Skeletal muscle cell (primary cell): ENCODE measurements at places on chromosomes 1 and 21.

GRCh38 chr1:162023181-162023546 lies 505 bp downstream of the OLFML2B start:
- DNase-seq: no peak

- no peak for DNase-seq
Measured at GRCh38 chr1:231507476-231508355, 20.8 kb upstream of the TSNAX start.

DNA sequence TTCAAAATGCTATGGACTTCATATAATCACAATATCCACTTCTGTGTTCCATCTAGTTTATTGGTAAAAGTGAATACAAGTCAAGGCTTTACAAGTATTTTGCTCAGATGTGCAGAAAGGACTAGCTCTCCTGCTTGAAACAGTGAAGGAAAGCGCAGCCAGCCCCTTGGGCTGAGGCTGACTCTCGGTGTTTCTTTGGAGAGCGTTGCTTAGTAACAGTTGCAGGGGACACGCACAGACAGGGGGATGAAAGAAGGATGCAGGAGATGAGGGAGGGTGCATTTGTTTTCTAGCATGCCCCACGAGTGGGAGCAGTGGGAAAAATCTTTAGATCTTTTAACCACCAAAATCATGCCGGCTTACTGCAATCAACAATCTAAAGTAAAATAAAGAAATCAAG lies 9.1 kb downstream of the PYCR2 start:
- DNase-seq: no peak

- DNase-seq: no peak
Measured at GRCh38 chr21:36888466-36888865, 78.0 kb downstream of the HLCS start.

DNA sequence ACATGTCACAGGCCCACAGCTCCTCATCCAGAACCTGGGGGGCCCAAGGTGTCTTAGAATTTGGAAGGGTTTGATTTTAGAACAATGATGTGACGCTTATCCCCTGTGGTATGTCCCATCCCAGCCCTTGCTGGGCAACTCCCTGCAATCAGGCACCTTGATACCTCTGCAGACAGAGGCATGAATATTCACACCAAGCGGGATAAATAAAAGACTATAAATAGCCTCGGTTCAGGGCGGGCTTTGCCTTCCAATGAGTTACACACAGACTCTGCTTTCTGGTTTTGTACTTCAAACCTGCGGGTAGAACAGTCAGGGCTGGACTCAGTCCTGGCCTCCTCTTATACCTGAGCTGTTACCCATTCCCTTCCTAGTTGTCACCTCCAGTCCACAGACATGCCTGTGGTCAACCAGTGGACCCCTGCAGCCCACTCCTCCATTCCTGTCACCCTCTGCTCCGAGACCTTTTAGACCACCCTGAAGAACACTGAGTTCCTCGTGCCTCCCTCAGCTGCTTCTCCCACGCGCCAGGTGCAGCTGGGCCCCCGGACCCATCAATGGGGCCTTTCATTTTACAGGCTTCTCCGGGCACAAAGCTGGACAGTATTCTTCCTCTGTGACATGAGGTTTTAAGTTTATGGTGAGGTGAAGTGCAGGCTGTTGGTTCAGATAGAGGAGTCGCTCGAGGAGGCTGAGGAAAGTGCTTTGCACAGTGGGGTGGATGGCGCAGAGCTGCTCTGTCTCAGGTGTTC lies 120.1 kb upstream of the TNR start:
- DNase-seq: no peak

- DNase-seq: no peak
Measured at GRCh38 chr1:36530261-36530660, 47.5 kb upstream of the CSF3R start.

DNA sequence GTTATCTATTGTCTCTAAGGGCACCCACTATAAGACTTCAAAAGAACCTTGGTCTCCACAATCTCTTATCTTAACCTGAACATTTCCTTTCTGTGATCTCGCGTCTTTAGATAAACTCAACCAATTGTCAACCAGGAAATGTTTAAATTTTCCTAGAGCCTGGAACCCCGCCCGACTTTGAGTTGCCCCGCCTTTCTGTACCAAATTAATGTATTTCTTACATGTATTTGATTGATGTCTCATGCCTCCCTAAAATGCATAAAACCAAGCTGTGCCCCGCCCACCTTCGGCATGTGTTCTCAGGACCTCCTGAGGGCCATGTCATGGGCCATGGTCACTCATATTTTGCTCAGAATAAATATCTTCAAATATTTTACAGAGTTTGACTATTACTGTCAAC lies 5.9 kb upstream of the CXADR start:
- no peak for DNase-seq

DNA sequence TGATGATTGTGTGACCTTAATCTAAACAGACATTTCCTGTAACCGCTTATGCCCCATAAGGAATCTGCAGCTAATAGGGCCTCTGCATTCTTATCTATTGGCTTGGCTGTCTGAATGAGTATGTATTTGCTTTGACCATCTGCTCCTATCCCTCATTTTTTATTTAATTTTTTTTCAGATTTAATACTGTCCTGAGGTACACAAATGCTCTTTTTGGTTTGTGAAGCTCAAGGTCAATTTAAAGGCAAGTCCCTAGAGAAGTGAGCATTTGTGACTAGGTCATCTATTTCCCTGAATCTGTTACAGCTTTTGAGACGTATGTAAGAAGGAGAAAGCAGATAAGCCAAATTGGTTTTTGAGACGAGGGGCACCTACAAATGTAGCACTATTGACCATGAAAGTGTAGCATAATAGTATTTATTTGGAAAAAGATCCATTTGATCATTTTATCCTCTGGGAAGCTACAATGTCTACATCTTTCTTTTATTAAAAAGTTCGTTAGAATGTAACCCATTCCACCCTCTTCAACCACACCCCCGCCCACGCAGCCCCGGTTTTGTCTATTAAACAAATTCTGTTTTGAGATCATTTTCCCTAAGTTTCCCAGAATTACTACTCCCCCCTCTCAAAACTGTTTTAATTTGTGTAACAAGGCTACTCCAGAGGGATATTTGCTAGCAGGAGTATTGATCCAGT lies 69.2 kb upstream of the HSPA13 start:
- no peak for DNase-seq

DNA sequence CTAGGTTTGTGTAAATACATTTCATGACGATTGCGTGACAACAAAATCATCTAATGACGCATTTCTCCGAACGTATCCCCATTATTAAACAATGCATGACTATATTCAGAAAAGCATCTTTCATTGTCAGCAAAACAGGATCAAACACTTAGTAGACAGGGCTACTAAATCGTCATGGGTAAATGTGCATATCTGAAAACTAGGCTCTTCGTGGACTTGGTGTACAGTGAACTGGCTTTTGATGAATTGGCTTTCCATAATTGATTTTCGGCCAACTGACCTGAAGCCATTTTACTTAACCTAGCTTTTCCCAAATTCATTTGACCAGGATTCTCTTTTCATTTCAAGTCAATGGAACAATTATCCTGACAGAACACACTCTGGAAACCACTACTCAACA lies 665.0 kb downstream of the SMYD3 start:
- DNase-seq: no peak

DNA sequence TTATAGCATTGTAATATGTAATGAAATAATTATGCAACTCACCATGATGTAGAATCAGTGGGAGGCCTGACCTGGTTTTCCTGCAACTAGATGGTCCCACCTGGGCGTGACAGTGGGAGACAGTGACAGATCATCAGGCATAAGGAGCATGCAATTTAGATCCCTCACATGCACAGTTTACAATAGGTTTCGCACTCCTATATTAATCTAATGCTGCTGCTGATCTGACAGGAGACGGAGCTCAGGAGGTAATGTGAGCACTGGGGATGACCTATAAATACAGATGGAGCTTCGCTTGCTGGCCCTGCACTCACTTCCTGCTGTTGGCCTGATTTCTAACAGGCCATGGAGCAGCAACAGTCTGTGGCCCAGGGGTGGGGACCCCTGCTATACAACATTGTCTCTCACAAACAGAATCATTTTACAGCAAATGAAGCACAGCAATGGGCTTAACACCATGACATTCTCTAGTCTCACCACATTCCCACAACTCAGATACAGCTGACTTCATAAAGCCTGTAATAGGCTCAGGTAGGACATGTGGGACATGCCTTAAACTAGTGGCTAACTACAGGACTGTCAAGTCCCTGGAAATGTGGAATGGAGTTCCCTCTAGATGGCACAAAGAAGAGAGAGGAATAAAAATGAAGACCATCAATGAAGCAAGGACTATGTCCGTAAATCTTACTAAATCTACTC lies 40.7 kb upstream of the SLC5A9 start:
- no peak for DNase-seq
